M059J (cell line): ENCODE measurements at places on chromosomes 11 and 22. TPM values are rescaled to one million over a fixed set of nuclear protein-coding genes. Genes with fewer than 3 reads are reported as not detected.

DNA sequence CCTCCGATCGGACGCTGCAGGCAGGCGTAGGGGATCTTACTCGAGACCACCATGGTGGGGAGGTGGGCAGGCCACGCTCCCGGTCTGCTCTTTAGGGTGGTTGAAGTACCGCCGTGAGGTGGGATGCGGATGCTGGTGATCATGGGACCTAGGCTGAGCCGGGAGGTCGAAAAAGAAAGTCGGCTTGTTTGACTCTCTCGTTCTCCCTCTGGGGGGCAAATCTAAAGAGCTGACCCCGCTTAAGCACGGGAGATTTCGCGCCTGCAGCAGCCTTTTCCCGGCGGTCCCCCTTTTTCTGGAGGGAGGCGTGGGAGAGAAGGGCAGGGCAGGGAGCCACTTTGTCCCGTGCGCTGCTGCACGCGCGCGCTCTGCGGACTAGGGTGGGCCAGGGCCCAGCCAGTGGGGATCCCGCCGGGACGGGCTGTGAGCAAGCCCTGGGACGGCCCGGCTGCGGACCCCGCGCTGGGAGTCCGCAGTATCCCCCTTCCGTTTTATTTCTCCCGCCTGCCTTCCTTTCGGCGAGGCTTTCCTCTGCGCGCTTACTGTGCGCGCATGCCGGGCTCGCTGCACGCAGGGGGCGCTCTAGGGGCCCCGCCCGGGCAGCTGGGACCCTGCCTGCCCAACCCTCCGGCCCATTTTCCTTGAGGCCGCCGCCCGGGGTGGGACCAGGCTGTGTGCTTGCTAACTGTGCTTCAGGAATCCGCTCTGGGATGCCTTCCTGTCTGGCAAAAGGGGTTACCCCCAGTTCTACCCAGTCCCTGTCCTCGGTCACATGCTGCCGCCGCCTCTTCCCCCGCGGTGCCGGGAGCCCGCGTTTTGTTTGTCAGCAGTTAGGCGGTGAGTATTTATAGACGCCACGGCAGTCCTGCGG is 81.0 kb downstream of the PRR5L start:
- DNase-seq, result peak; percentile 71

DNA sequence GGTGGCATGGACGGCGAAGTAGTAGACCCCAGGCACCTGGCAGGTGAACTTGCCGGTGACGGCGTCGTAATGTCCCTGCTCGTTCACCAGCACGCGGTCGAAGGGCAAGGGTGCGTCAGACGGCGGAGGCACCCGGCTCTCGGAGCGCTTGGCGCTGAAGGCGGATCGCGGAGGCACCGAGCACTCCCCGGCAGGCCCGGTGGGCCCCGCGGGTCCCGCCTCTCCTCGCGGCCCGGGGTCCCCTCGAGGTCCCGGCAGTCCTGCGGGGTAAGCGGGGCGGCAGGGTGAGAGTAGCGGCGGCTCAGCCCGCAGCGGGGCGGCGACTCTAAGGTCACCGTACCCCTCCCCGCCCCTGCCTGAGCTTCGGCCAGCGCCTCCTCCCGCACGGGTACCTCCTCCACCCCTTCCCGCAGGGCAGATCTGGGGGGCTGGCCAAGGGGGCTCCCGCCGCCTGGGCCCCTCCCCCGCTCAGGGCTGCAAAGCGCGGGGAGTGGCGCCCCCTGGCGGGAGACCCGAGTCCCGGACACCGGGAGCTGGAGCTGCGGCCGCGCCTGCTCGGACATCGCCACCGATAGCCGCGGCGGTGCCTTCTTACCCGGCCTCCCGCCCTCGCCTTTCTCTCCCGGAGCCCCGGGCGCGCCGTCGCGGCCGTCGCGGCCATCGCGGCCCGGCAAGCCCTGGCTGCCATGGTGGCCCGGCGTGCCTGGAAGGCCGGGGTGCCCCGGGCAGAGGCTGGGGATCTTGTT is 921 bp downstream of the C1QTNF5 start:
- peak; percentile 54 for DNase-seq

DNA sequence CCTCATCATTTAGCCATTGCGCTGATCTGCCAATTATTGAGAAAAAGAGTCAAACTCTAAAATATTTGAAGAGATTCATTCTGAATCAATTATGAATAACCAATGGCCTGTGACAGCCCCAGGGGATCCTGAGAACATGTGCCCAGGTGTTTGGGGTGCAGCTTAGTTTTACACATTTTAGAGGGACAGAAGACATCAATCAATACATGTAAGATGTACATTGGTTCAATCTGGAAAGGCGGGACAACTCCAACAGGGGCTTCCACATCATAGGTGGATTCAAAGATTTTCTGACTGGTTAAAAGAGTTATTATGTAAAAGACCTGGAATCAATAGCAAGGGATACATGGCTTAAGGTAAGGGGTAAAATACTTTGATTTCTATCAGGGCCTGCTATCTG is 4.9 kb upstream of the MRGPRE start:
- no peak for DNase-seq

DNA sequence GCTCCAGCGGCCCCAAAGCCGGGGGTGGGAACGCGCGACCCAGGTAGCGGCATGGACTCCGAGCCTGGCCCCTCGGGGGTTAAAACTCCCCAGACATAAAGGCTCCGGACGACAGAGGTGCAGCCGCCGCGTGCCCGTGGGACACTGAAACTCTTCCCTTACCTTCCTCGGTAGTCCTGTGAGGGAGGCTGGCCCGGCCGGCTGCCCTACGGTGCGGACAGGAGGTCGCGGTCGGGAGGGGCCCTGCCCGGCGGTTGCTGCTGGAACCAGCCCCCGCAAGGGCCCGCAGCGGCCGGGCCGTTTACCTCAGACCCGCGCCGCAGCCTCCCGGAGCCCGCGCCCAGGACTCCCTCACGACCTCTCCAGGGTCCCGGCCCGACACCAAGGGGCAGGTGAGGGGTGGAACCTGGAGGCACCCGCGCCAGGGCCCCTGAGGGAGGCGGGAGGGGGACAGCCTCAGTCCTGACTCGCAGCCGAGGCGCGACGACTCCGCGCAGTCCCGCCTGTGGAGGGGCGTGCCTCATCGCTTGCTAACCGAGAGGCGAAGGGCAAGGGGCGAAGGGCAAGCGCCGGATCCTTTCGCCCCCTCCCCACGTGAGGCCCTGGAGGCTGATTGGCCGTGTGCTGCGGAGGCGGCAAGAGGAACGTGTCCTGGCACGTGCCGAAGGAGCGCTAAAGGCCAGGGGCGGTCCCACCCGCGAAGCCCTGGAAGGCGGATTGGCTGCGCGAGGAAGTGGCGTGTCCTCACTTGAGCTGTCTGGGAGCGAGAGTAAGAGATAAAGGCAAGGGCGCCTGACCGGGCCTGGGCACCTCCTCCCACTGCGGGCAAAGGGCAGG is at the start of gene UPB1:
UPB1 (plus strand) TSS at position 805 of the 837 bp plus-strand sequence. CDS start 72 bp downstream, outside the sequence.
- DNase-seq, result no peak

DNA sequence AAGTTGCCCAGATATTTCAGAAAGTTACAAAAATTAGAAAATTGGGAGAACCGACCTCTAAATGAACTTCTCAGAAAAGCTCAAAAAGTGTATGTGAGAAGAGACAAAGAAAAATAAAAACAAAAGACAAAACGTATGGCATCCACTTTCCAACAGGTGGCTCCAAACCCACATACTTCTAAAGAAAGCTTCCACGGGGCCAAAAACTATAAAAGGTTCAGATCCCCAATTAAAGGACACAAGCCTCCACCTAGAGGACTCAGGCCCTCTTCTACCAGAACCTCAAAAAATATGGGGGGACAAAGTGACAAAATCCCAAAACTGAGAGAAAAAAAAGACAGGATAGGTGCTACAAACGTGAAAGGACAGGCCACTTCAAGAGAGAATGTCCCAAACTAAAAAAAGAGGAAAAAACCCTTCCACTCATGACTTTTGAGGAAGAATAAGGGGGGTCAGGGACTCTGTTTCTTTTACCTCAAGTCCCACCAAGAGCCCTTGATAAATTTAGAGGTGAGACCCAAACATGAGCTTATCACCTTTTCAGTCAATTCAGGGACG is 8.8 kb downstream of the SCGB2A1 start:
- peak; percentile 17 for DNase-seq

DNA sequence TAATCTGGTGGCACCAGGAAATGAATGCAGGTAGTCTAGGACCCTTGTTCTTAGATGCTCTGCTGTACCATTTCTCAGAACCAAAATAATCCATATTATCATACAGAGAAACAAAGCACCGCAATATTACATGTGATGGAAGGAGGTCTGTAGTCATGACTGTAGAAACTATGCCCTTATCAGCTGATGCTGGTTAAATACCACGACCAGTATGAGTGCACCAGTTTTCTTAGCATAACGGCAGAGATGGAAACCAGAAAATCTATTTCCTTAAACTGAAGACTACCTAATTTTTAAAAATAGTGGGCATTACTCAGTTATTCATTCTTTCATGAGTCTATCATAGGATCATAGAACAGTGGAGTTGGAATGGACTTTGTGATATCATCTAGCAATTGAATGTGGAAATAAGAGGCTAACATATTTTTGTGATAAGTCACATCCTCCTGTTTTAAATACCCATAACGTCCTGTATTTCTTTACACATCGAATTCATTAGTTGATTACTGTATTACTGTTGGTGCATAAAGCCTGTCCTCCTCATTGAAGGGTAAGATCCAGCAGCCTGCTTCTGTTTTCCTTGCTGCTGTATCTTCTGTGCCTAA is 15.1 kb downstream of the JHY start:
- DNase-seq, result peak; percentile 79

GRCh38 chr22:45787759-45788158 is 116.1 kb downstream of the ATXN10 start:
- DNase-seq, result no peak

DNA sequence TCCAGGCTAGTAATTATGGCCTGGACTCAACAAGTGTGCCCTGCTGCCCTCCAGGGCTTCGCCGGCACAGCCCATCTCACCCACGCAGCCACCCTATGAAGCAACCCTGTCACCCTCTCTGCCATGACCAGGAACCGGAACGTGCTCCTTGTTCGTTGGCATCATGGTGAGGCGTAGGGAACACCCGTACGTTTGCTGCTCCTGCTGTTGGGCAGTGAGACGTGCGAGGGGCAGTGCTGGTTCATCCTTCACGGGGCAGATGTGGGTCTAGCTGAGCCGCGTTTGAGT is 20.7 kb downstream of the NADSYN1 start:
- no peak for DNase-seq

DNA sequence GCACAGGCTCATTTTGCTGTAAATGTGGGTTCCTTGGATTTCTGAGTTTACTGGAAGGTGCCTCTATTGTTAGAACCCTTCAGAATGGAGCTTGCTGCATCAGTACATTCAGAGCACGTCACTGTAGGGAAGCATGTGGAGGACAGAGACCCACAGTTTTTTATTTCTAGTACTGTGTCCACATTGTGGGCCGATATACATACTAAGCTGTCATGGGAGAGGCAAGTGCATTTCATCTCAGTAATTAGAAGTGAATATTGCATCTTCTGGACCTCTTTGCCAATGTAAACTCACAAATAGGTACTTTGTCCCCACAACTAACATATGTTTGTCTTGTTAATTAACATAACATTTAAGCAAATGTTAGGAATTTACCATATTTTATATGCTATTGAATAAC is 139.7 kb downstream of the NAV2 start:
- no peak for DNase-seq

GRCh38 chr11:96222102-96222501 is 120.9 kb downstream of the MAML2 start:
- DNase-seq, result no peak

DNA sequence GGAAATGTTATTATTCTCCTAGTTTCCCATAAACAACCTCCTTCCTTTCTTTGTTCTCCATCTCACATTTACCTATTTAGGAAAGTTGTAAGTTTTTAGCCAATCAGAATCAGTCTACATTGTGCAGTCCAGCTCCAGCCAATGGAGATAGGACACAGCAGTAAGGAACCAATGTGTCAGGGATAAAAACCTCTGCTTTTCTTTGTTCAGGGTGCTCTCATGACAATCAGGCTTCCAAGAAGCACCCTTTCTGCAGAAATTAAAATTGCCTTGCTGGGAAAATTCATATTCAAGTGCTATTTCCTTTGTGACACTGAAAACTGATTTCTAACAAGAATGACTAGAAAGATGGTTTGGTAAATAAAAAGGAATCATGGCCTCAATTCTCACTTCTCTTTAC is 14.6 kb downstream of the SCGB2A1 start:
- no peak for DNase-seq

- peak; percentile 66 for DNase-seq
These were observed 179.1 kb upstream of the ISX start for GRCh38 chr22:34886812-34887211.

H19 gene
- total RNA-seq, result 0.17 TPM in 1 of 2 replicates, not detected in the other

GRAP2 gene
- 0.15 and 0.22 TPM in 2 replicates for total RNA-seq

GGT1 gene
- 1.6 and 3.2 TPM in 2 replicates for total RNA-seq

LMO2 gene
- total RNA-seq, result 0.54 and 0.84 TPM in 2 replicates
